ENCODE measurements at places on chromosomes 2 and 18.

GRCh38 chr2:47893771-47894170 lies 12.5 kb downstream of the FBXO11 start:
- no peak for DNase-seq

- DNase-seq: no peak
Observed at GRCh38 chr2:202542142-202542541, 92.6 kb upstream of the FAM117B start.

DNA sequence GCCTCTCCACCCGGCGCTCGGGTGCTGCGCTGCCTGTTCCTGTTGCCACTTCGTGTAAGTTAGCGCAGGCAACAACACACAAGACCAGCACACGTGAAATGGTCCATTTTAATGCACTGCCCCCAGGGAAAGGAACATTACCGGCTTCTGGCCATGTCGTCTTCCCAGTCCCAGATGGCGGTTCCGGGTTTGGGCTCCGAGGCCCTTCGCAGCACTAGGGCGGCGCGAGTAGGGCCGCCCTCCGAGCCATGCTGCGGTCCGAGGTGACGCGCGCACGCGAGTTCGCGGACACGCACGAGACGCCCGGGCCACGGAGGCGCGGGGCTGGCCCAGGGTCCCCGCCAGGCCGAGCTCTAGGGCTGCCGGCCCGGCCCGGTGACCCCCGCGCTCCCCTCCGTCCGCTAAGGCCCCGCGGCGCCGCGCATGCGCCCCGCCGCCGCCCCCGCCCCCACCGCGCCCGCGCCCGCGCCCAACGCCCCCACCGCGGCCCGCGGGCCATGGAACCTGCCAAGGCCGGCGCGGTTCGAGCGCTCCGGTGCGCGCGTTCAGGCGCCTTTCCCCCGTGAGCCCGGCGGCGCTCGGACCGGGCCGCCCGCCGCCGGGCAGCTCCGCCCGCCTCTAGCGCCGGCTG lies 367 bp upstream of the ZNF236 start:
- DNase-seq: no peak

DNA sequence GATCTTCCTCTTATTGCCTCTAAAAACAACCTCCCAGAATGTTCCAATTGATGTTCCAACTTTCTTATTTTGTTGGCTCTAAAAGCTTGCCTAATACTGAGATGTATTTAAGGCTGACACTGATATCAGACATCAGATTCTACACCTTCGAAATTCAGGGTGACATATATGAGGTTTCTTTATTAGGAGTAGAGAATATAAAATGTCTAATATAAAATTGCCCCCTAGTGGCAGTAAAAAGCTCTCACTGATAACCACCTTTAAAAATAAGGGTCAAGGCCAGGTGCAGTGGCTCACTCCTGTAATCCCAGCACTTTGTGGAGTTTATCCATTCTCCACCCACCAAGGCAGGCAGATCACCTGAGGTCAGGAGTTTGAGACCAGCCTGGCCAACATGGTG lies 789.7 kb upstream of the SLC39A10 start:
- DNase-seq: no peak

DNA sequence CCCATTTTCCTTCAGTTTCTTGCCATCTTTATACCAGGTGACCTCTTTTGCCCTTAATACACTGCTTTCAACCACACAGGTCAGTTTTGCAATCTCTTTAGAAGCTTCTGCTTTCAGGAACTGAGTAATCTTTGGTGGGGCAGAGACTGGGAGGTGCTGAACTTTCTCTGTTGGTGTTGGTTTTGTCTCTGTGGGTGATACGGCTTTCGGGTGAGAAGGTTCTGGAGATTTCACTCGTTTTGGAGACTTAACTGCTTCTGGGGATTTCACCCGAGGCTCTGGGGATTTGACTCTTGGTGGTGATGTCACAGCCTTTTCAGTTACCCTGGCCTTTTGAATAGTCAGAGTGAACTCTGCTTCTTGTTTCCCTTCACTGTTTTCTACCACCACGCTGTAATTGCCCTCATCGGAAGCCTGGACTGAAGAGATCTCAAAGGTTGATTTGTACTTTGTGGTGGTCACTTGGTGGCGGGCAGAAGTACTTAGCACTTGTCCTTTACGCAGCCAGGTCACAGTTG lies 50.4 kb downstream of the PLEKHA3 start:
- DNase-seq: no peak

DNA sequence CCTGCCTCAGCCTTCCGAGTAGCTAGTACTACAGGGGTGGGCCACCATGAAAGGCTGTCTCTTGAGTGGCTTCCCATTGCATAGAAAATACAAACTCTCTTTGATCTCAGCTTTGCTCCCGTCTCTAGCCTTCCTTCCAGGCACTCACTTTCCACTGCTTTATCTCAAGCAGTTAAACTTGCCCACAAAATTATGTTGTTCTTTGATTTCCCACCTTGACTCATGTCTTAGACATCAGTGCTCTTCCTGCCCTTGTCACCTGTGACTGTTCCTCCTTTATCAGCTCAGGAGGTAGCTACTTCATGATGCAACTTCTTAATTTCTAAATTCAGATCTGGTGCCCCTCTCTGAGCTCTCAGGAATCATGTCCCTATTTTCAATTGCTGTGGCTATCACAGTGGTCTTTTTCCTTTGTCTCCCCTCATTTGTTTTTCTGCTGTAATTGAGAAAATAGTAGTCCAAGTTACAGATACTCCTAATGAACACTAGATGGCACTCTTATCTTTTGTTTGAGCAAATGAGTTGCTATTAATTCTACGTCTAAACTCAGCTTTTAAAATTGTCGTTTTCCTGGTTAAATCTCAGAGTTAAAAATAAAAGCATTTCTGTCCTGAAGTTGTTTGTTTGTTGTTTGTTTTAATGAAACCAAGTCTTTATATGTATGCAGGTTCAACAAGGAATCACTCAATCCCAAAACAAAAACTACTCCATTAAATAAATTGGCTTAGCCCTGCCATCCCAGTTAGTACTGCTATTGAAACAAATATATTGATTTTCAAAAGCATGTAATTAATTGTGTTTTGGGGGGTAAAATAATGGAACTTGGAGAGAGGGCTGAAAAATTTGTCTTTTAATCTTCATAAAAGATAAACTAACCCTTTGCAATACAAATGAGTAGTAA lies 46.9 kb upstream of the GREB1L start:
- no peak for DNase-seq

- DNase-seq: no peak
Observed at GRCh38 chr18:35588995-35589394, 7.5 kb downstream of the GALNT1 start.

DNA sequence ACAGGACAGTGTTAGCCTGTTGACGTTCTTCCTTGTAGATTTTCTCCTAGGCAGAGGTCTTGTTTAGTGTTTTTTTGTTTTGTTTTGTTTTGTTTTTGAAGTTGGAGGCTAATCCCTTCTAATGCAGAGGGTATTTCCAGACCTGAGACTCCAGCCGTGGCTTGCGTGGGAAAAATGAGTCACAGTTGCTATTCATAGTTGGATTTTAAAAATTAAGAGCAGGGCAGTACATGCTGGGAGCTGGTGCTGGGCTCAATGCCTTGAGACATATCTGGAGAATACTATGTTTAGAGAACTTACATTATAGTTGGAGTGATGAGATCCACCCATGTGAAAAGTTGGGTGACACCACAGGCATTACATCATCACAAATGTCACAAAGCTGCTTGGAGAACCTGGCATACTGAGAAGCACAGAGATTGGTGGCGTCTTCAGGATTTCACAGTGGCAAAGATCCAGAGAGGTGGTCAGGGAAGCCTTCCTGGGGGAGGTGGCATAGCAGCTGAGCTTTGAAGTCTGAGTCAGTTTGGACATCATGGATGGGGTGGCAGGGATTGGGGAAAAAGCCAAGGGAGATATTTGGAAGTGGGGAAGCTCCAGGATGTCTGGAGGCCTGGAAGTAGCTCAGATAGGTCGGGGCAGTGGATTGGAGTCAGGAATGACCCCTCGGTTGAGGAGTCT lies 249.4 kb downstream of the LOXHD1 start:
- no peak for DNase-seq

GRCh38 chr2:232235716-232236115 lies 142.8 kb upstream of the ALPP start:
- DNase-seq: no peak

- no peak for DNase-seq
Observed at GRCh38 chr2:173751245-173751975, 213.8 kb downstream of the SP3 start.

DNA sequence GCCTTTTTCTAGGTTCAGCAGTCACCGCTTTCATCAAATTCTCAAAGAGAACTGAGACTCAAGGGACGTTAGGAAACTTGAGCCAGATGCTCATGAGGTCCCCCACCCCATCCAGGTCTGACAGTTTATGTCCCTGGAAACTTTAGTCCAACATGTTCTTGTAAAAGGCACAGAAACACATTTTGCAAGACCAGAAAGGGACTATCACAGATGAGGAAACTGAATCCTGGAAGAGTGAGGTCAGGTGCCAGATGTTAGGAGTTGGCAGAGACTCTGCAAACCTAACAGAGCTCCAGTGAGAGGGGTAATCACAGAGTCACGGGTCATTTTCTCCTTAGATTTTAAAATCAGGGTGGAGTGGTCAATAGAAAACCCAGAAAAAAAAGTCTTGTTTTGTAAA lies 76.6 kb downstream of the RDH14 start:
- DNase-seq: no peak

- no peak for DNase-seq
Observed at GRCh38 chr2:70412294-70413070, 110.6 kb upstream of the FAM136A start.

GRCh38 chr18:23137097-23137635 lies 1.9 kb downstream of the CABLES1 start:
- DNase-seq: no peak

DNA sequence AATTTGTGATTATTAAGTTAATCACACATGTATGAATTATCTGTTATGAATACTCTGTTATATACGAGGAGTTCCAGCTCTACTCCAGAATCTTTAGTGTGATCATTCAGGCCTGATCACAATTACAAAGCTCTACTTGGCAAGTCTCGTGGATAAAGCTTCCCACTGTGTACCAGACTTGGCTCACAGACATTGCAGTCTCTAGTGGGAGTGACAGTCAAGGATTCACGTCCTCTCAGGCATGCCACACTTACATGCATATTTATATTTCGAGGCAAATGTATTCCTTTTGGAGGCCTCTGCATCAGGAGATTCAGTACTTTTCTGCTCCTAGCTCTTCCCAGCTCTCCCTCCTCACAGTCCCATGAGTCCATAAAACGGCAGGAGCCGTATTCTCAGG lies 403.4 kb upstream of the CDH7 start:
- no peak for DNase-seq

DNA sequence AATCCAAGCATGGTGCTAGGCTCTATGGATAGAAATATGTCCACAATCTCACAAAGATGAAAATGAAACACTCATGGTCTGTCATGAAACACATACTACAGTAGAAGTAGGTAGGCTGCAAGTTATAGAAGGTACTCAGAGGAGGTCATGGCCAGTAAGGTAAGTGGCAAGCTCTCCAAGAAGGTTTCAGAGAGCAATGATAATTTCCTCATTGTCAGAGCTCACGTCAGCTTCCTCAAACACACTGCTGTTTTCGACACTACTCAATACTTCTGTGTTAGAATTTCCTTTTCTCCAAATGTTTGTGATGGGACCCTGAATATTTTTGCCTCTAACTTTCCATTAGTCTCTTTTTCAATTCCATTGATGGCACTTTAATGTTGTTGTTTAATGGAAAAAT lies 25.5 kb downstream of the CCDC141 start:
- DNase-seq: no peak

- DNase-seq: no peak
Observed at GRCh38 chr2:14011190-14011589, 621.3 kb upstream of the LRATD1 start.

- DNase-seq: peak; percentile 43
Observed at GRCh38 chr2:219684721-219685689, 57.6 kb downstream of the SLC4A3 start.

- no peak for DNase-seq
Observed at GRCh38 chr2:54464341-54464740, 8.2 kb downstream of the SPTBN1 start.

DNA sequence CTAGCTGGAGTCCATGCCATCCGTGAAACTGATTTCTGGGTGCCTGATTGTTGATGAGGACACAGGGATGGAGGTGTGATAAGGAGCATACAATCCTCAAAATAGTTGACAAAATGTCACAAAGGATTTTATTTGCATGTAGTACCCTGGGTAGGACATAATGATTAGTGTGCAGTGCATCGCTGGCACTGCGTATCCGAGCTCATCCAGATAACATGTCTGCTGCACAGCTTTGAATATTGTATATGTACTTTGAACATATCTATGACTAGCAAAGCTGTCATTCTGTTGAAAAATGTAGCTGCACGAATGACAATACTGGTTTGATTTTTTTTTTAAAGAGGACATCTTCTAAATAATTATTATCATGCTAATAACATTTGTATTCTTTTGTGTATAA lies 529.7 kb upstream of the FANCL start:
- DNase-seq: no peak

DNA sequence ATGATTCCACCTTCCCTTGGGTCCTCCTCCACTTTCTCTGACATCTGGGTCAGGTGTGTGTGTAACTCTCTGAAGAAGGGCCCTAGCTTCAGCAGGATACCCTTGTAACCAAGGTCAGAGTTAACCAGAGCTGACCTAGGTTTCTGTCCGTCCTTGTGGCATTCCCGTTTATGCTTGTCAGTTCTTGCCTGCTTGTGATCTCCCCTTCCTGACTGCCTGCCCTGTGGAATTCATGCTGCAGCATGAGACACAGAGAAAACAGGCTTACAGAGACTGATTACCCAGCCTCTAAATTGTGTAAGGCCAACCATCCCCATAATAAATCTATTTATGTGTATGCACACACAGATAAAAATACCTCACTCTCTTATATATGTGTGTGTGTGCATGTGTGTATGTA lies 22.8 kb downstream of the NXPH2 start:
- DNase-seq: no peak

GRCh38 chr2:239312081-239312511 lies 88.7 kb downstream of the HDAC4 start:
- no peak for DNase-seq

GRCh38 chr18:25233528-25234321 lies 118.2 kb downstream of the ZNF521 start:
- no peak for DNase-seq

GRCh38 chr18:57909620-57910019 lies 106.5 kb upstream of the ATP8B1 start:
- no peak for DNase-seq

- DNase-seq: no peak
Observed at GRCh38 chr2:3138621-3139020, 239.0 kb downstream of the EIPR1 start.

- no peak for DNase-seq
Observed at GRCh38 chr2:2328848-2329247, 2.2 kb downstream of the MYT1L start.

DNA sequence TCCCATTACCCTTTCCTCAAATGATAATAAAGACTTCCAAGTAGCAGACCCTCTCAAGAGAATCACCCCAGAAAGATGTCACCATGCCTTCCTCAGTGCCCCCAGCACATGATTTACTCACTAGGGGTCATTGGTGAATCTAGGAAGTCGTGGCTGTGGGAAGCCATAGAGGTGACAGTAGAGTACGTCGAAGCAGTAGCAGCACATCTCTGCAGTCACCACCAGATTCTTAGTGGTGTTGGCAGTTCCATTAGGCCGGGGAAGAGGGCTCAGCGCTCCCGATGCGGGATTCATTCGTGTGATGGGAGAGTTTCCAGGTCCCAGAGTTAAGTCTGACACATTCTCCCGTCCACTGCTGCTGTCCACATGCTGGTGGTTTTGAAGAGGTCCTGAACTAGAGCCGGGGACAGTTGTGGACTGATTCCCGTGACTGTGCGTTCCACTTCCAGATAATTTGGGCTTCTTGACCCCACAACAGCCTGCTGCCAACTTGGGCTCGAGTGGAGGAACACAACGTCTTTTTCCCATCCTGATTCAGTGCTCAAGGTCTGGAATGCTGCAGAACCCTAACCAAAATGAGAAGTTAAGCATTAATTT lies 12.0 kb downstream of the AMMECR1L start:
- DNase-seq: no peak
